Transverse colon (tissue), 4 donors: ENCODE measurements at places on chromosomes 5 and 9.

DNA sequence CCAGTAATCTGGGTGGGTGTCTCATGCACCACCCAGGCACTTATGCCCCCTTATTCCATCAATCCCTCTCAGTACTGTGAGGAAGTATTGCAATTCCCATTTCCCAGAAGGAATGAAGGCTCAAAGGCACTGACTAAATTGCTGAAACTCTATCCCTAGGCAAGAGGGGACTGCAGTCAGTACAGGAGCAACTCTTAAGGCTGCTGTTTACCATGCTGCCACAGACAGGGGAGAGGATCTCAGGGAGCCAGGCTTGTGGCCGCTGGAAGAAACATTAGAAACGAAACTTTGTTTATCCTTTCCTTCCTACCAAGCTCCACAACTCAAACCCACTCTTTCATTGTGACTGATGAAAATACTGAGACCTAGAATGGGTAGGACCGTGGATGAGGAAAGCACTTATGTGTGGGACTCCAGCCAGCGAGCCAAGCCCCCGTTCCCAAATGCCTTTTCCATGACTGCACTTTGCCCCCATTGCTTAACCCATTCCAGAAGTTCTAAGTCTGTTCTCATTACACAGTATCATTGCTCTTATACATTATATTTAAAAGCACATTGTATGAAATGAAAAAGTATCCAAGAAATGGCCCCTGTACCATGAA is 54.3 kb downstream of the TLE1 start:
- no peak for DNase-seq

DNA sequence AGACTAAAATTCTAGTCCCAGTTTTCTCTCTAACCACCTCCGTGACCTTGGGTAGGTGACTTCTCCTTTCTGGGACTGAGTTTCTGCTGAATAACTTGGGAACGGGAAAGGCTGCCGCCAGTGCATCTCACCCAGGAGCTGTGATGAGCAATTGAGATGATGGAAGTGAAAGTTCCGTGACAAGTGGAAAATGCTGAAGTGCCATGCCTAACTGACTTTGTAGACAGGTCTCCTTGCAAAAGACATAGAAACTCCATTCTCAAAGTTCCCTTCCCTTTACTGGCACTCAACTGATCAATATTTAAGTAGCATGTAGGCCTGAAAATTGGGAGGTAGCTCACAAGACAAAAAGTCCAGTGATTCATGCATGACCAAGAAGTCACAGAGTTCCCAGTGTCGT is 6.3 kb upstream of the ADAM19 start:
- no peak for DNase-seq

DNA sequence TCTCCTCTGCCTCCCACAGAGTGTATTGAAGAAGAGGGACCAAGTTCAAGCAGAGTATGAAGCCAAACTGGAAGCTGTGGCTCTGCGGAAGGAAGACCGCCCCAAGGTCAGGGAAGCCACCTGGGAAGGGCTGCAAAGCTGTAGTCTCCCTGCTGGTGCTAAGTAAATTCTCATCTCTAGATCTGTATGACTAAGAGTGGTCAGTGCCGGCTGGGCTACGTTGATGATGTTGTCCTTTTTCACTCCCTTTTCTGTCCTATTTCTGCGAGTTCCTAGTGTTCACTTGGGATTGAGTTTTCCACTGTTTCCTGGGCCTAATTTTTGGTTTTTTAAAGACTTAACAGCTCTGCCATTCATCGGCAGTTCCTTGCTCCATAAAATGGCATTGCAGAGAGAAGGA is 39.8 kb downstream of the SLC46A2 start:
- DNase-seq, result no peak

DNA sequence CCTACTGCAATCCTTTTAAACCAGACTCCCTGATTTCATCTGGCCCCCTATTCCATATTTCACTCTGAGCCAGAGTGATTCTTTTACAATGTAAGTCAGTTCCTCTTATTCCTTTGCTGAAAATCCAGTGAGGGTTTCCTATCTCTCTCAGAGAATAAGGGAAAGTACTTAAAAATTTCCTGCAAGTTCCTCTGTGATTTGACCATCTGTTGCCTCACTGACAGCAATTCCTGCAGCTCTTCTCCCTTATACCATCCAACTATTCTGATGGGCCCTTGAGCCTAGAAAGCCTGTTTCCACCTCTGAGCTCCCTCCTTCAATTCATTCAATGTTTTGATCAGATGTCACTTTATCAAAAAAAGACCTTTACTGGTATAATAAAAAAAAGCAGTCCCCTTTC is 317.1 kb upstream of the CCNH start:
- DNase-seq, result no peak

DNA sequence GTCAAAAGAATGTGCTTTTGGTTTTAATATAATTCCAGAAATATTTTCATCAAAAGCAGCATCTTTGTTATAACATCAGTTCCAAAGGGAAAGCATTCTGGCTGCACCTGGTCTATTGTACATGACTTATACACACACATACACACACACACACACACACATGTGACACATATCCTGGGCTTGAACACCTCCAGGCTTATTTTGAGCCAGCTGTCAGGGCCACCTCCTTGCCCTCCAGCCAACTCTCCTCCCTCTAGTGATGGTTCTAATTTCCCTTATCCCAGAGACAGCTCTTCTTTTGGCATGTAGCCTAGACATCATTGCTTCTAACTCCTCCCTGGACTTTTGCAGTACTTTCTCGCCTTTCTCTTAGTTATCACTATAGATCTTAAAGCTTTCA is 115.0 kb downstream of the PIK3R1 start:
- no peak for DNase-seq

DNA sequence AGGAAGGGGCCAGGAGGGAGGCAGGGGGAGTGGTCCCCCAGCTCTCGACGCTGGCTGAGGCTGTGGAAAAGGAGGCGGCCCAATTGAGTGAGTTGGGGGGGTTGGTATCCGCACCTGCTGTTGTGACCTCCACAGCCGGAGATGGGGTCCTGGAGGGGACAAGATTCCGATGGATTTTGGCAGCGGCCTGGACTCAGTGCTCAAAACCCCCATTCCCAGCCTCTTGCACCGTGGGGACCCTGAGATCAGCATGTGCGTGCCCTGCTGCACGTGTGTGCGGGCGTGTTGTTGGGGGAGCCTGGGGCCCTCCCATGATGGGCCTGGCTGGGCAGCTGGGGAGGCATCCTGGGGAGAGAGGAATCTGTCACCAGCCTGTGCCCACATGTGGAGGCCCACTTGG is 15.0 kb downstream of the CNTFR start:
- DNase-seq, result no peak

DNA sequence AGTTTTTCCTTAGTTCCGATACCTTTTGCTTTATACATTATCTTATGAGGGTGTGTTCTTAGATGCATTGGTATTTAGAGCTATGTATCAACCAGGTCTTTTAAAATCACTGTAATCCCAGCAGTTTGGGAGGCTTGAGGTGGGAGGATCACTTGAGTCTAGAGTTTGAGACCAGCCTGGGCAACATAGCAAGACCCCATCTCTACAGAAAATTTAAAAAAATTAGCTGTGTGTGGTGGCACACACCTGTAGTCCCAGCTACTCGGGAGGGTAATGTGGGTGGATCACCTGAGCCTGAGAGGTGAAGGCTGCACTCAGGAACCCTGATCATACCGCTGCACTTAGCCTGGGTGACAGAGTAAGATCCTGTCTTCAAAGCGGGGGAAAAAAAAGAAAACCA is 15.1 kb downstream of the SPIN1 start:
- no peak for DNase-seq
